ENCODE measurements at places on chromosomes 16 and 17.
A peak's percentile ranks its signal among the peaks of the same experiment; 100 is the strongest.

- no peak for DNase-seq
Measured at GRCh38 chr16:35751191-35751941, 2292.0 kb downstream of the TP53TG3F start.

- DNase-seq: no peak
Measured at GRCh38 chr16:75997606-75998005, 271.3 kb upstream of the CPHXL start.

DNA sequence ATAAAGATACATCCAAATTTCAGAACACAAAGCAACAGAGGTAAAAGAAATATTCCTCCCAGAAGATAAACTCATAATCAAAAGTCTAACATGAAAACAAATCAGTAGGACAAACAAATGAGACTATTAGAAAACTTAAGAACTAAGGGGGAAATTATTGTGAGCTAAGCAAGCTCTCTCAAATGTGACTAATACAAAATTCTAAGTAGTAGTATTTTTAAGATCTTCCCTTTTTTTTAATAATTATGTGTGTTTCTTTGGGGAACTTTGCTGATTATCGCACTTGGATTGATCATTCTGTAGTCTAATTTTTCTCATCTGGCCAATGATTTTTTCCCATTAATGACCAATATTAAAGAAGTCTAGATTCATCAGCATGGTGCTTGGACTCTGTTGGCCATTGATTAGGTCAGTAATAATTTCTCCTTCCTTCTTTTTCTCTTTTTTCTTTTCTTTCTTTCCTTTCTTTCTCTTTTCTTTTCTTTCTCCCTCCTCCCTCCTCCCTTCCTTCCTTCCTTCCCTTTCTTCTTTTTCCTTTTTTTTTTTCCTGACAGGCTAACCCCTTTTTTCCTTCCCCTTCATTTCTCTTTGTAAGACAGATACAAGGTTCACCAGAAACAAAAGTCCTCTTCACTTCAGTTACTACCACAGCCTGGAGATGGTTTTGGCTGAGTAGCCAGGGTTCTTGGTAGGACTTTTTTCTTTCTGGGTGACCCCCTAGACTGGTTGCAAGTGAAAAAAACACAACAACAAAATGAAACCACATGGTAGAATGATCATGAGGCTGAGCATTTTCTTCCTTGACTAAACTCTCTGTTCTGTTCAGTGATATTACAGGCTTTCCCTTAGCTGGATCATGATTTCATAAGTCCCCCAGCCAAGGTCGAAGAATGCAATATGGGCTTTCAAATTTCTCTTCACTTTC is 2.9 kb upstream of the ABCA6 start:
- no peak for DNase-seq

DNA sequence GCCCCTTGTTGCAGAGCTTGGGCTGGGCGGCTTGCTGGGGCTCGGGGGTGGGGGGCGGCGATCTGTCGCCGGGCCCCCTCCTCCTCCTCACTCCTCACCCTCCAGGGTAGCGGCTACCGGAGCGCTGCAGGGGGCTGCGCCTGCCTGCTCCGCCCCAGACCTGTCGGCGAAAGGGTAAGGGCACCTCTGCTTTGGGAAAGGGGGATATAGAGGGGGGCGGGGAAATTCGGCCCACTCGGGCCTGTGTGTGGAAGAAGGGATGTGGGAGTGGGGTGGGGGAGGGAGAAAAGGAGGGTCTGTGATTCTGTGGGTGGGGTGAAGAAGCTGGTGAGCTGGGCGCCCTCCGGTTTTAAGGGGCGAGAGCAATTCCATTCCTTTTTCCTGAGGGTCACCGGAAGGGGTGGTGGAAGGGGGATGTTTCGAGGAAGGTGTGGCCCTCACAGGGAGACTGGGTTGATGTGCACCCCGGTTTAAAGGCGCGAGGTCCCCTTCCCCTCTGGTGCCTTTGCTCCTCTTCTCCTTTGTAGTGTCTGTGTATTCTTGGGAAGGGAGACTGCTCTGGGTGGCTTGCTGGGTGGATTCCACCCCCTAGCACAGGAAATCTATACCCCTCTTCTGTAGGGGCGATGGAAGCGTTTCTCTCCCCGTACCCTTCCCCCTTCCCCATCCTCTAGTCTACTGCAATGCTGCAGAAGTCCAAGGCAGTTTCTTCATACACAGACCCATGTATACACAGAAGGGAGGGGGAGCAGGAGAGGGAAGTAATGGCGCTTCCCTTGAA is 878 bp downstream of the TAOK1 start:
- peak; percentile 40 for DNase-seq

Measured in HT-29 (cell line).